ENCODE measurements at places on chromosomes 12 and 14.

GRCh38 chr14:31592631-31593030 lies 31.4 kb downstream of the NUBPL start:
- peak; percentile 50 for DNase-seq

GRCh38 chr14:50977863-50978528 lies 33.7 kb upstream of the PYGL start:
- DNase-seq = no peak

DNA sequence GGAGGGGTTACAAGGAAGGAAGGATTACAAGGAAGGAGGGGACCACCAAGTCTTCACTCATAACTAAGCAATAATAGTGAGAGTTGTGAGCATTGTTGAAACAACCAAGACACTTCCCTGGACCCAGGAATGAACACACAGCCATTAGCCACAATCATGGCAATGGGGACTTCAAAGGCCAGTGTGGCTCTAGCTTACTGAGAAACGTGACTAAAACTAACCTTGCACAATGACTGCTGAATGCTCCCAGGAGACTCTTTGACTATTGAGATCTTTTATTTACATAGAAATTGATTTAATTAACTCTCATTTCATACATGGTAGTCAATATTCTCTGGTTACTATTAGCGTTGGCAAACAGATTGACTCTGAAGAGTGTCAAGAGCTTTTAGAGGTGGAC lies 263.0 kb upstream of the SOX5 start:
- DNase-seq = no peak

- peak; percentile 3 for DNase-seq
These were observed 6.7 kb upstream of the CLEC7A start for GRCh38 chr12:10136637-10137205.

DNA sequence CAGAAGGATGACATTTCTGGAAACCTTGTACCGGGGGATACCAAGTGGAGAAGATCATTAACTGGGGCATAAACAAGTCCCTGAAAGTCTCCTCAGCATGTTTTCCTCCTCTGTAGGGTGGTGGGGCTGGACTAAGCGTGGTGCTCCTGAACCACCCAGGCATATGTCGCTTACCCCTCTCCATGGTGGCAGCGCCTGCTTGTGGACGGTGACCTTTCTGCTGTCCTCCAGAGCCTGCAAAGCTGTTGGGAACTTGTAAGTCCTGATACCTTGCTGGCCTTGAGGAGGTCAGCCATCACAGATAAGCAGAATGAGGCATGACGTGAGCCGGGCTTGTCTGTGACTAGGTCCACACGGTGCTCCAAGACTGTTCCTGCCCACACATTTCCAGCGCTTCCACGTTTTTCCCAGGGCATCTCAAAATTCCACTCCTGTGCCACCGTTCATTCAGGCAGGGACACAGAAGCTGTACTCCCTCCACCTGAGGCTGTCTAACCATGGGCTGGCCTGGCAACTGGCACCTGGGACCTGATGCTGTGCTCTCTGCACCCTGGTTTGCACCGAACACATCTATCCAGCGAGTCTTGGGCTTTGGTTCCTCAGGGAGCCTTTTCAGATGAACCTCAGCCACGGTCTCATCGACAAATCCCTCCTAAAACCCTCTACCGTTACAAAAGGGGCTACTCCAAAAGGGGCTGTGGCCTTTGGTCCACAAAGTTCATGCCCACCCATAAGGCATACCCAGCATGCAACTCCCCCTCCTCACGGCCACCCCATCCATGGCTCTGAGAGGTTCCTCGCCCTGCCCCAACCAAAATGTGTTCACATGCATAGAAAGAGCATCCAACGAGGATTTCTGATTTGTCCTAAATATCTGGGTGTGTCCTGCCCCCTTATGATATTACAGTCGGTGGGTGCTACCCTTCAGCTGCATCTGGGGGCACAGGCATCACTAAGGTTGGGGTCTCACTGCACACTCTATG lies 199.6 kb upstream of the DIO3 start:
- DNase-seq = no peak

GRCh38 chr12:24997970-24998582 lies 49.2 kb upstream of the BCAT1 start:
- peak; percentile 13 for DNase-seq

Measured in MG63 (cell line).